ENCODE measurements at places on chromosomes 1 and 21. TPM values are rescaled to one million over a fixed set of nuclear protein-coding genes. Genes with fewer than 3 reads are reported as not detected.

DNA sequence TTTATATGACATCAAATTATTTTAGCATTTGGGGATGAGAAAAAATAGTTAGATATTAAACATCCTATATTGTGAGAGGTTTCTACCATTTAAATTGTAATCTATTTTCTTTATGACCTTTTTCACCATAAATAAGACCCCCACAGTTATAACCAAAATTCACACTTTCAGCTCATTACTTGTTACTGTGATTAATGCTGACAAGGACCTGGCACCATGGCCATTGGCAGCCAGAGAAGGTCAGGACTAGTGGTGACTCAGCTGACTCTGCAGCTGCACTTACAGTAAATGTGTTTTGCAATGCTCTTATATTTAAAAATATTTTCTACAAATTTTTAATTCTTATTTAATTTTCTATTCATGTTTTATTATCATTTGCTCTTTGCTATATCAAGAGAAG lies 133.3 kb upstream of the C1orf105 start:
- DNase-seq, result no peak
- no peak overlapping the region for H3K4me3 ChIP-seq
- H3K36me3 ChIP-seq, result no peaks in the 10 kb centered on the region
- H3K27ac ChIP-seq, result no peak overlapping the region
- peaks cover 3% of the 10 kb centered on the region for H3K4me1 ChIP-seq
- H3K27me3 ChIP-seq, result no peaks in the 10 kb centered on the region

DNA sequence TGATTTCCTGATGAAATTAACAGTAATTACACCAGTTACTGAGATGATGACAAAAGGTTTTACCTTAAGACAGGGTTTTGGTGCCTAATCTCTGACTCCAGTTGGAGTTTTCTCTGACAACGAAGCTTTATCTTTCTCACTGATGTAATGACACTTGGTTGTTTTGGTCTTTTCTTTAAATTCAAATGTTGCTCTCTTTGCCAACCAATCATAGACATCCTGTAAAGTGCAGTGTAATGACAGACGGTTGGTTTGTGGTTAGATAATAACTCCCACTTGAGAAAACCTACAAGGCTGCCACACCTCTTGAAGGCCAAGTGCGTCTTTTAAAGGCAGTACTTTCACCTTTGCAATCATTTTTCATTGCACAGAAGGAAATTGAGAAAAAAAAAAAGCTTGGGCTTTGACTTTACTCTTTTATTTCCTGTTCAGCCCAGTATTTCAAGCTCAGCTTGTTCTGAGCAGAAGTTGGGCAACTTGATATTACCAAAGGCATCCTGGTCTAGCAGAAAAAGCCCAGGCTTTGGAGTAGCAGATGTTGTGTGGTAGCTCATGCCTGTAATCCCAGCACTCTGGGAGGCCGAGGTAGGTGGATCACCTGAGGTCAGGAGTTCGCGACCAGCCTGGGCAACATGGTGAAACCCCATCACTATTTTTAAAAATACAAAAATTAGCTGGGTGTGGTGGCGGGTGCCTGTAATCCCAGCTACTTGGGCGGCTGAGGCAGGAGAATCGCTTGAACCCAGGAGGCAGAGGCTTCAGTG lies 14.9 kb downstream of the PDIK1L start:
- no peaks in the 10 kb centered on the region for H3K36me3 ChIP-seq
- DNase-seq, result no peak
- peaks cover 43% of the 10 kb centered on the region for H3K4me1 ChIP-seq
- no peak overlapping the region for H3K4me3 ChIP-seq

BTF3L4 gene
- 34.2 TPM for total RNA-seq

- H3K27me3 ChIP-seq, result no peaks in the 10 kb centered on the region
- no peak overlapping the region for H3K27ac ChIP-seq
- peaks cover 32% of the 10 kb centered on the region for H3K4me1 ChIP-seq
Observed at GRCh38 chr1:204110894-204111633, 38.1 kb downstream of the SOX13 start.

DNA sequence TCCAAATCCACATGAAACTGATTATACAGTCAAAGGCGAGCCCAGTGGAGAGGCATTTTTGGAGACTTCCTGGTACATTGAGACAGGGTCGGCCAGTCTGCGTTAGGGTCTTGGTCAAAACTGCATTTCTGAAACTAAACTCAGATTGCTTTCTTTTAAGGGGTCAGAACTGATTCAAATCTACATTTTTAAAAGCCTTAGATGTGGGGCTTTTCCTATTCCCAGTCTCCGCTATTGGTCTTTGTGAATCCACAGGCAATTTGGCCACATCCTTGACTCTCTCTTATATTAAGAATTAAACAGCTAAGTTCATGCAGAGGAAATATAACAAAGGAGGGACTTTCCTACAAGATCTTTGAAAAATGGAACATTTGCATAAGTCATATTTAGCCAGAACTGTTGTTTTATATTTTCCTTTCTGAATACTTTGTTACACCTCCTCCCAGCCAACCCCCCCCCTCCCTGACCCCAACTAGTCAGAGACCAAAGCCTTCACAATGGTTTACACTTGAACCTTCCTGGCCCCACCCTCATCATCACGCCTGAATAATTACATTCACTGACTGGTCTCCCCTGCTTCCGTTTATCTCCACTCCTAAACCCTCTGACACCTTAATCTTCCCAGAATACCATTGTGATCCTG lies 30.9 kb downstream of the SELL start:
- no peaks in the 10 kb centered on the region for H3K36me3 ChIP-seq
- no peak overlapping the region for H3K4me3 ChIP-seq
- DNase-seq, result no peak

OVAAL gene
- total RNA-seq, result not detected

DNA sequence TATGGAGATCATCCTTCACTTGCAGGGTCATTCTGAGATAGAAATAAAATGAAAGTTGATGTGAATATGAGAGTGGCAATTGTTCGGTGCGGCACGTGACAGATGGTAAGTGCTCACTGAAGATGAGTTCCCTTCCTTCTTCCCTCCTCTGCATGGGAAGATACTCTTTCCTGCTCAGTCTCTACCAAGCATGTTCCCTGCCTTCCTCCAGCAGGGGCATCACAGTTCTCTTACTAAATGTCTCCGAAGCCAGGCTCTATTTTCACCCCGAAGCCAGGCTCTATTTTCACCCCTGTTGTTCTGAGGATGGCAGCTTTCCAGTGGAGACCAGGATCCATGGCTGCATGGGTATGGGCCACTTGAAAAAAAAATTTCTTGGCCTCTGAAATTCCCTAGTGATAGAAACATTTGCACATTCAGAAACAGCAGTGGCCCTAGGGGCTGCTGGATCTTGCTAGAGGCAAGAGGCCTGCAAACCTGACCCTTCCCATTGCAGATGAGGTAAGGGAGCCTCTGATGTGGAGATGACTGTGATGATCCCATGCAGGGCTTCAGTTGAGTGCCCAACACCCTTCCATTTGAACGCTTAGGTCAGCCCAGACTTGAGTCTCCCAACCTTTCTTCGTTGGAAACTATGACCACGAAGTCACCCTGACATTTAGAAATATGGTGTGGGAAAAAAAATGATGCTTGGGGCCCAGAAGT lies 123.7 kb upstream of the HMGB4 start:
- no peak overlapping the region for H3K27ac ChIP-seq
- no peaks in the 10 kb centered on the region for H3K27me3 ChIP-seq
- no peaks in the 10 kb centered on the region for H3K36me3 ChIP-seq

IL19 gene
- total RNA-seq, result not detected

- peaks cover 42% of the 10 kb centered on the region for H3K4me1 ChIP-seq
- H3K27me3 ChIP-seq, result no peaks in the 10 kb centered on the region
- peaks cover 17% of the 10 kb centered on the region for H3K36me3 ChIP-seq
- DNase-seq, result no peak
- no peak overlapping the region for H3K4me3 ChIP-seq
Observed at GRCh38 chr1:19418503-19418971, 66.8 kb downstream of the CAPZB start.

DNA sequence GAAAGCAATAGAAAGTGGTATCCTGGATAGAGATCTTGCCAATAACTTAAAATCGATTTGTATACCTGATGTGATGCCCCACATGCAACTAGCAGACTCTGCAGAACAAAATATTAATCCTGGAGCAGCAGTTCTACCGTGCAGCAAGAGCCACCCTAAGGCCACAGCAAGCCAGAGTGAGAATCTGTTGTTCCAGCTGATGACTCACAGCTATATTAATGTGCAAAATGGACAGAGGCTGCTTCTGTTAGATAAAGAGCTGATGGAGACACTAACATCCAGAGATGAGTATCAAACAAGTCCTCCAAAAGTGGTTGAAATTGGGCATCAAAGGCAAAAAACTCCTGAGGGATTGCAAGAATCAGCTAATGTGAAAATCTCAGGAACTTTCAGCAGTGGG lies 127.8 kb downstream of the MACF1 start:
- no peak overlapping the region for H3K4me3 ChIP-seq
- no peak for DNase-seq
- H3K27me3 ChIP-seq, result no peaks in the 10 kb centered on the region
- H3K27ac ChIP-seq, result no peak overlapping the region
- H3K36me3 ChIP-seq, result peaks cover 86% of the 10 kb centered on the region

GRCh38 chr1:184326278-184326677 lies 60.6 kb upstream of the C1orf21 start:
- H3K27ac ChIP-seq, result no peak overlapping the region
- H3K4me1 ChIP-seq, result no peaks in the 10 kb centered on the region
- no peak for DNase-seq

DNA sequence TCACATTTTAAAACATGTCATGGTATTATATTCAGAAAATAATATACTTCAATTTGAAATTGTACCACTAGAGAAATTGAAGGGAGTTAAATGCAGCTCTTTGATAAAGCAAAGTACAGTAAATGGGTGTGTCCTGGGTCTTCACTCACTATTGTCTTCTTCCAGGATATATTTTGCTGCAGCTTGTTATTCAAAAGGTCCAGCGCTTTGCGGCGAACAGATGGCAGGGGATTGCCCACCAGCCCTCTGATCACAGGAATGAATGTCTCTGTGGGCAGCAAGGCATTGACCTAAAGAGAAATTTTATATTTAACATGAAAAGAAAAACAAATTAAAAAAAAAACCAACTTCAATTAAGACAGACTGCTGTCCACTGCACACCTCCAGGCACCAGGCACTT lies 35.1 kb downstream of the LGALS8 start:
- H3K4me1 ChIP-seq, result no peaks in the 10 kb centered on the region
- no peak for DNase-seq
- H3K27me3 ChIP-seq, result no peaks in the 10 kb centered on the region
- H3K27ac ChIP-seq, result no peak overlapping the region
- no peak overlapping the region for H3K4me3 ChIP-seq
- peaks cover 93% of the 10 kb centered on the region for H3K36me3 ChIP-seq

TNFRSF4 gene
- 7.7 TPM for total RNA-seq

DNA sequence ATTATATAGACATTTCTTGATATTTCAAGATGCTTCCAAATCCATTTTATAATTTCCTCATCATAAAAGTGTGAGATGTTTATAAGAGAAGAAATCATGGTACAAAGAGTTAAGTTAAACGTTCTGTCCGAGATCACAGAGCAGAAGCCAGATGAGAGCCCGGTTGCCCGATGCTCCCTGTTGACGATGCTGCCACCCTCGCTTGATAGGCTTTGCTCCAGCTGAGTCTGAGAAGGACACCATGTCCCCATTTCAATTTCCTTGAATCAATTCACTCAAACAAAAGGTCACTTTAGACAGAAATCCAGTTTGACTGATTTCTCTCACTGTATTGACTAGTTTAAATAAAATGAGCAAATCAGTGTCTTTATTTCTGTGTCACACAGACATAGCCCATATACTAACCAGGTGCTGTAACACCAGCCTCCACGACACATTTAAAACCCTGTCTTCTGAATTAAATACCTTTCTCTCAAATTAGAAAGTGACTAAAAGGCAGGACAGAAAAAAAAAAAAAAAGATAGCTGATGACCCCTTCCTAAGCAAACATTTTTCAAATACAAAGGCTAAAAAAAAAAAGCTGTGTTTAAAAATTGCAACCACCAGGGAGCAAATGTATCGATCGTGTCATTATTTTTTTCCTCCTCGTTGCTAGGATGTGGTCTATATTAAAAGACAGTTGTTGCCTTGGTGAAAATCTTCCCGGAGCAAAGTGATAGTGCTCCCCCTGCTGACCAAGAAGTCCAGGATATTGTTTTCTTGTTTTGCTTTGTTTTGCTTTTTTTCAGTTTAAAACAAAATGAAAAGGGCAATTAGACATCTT lies 35.2 kb downstream of the DNASE2B start:
- peaks cover 6% of the 10 kb centered on the region for H3K4me1 ChIP-seq
- H3K36me3 ChIP-seq, result no peaks in the 10 kb centered on the region
- H3K4me3 ChIP-seq, result peak overlapping the region; percentile 19
- no peak overlapping the region for H3K27ac ChIP-seq
- DNase-seq, result no peak

DNA sequence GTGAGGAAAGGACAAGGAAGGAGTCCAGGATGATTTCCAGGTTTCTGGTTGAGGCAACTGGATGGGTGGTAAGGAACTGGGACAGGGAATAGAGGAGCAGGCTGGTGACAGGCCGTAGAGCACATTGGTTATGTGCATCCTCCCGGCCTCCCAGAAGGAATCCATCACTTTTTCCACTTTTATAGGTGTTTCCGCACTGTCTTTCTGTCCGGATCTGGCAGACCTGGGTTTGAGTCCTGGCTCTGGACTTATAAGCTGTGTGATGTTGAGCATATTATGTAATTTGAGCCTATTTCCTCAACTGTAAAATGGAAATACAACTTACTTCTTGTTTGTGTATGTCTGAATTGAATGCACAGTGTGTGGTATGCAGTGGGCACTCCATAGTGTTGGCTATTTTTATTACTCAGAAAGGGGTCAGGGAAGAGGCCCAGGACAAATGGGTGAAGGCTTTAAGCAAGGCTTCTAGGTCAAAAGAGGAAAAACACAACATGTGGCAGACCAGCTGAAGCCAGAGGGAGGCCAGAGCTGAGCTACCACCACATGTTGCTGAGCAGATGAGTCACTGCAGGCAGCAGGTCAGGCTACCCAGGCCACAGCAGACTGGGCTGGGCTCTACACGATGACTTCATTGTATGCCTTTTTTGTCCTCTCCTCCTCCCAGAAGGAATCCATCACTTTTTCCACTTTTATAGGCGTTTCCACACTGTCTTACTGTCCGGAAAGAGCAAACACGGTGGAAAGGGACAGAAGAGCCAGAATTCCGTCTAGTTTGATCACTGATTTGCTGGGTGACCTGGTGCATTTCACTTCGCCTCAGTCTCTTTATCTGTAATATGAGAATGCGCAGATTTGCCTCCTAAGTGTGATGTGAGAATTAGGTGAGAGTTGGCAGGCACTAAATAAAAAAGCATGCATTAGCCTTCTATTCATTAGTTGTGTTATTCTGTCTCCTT lies 791 bp upstream of the MAST2 start:
- H3K27ac ChIP-seq, result peak overlapping the region; percentile 52
- H3K4me1 ChIP-seq, result peaks cover 22% of the 10 kb centered on the region
- no peaks in the 10 kb centered on the region for H3K36me3 ChIP-seq
- no peaks in the 10 kb centered on the region for H3K27me3 ChIP-seq

GRCh38 chr1:207766569-207766968 lies 14.7 kb downstream of the CD46 start:
- no peaks in the 10 kb centered on the region for H3K4me1 ChIP-seq
- H3K4me3 ChIP-seq, result no peak overlapping the region
- no peaks in the 10 kb centered on the region for H3K27me3 ChIP-seq
- H3K27ac ChIP-seq, result no peak overlapping the region

GRCh38 chr1:14138135-14138506 lies 438.1 kb downstream of the PRDM2 start:
- peaks cover 18% of the 10 kb centered on the region for H3K4me1 ChIP-seq
- H3K27ac ChIP-seq, result no peak overlapping the region
- no peaks in the 10 kb centered on the region for H3K36me3 ChIP-seq
- no peak overlapping the region for H3K4me3 ChIP-seq
- DNase-seq, result no peak
- H3K27me3 ChIP-seq, result no peaks in the 10 kb centered on the region

GRCh38 chr1:85243372-85243771 lies 16.1 kb downstream of the C1orf52 start:
- no peaks in the 10 kb centered on the region for H3K36me3 ChIP-seq
- no peak overlapping the region for H3K27ac ChIP-seq
- H3K4me3 ChIP-seq, result no peak overlapping the region

GRCh38 chr1:161182214-161182613 lies 4.9 kb upstream of the B4GALT3 start:
- no peaks in the 10 kb centered on the region for H3K27me3 ChIP-seq
- no peak overlapping the region for H3K4me3 ChIP-seq
- peak overlapping the region; percentile 65 for H3K27ac ChIP-seq
